Right hindlimb (tissue), 1 donor: ENCODE measurements at places on chromosomes 1 and 21.

DNA sequence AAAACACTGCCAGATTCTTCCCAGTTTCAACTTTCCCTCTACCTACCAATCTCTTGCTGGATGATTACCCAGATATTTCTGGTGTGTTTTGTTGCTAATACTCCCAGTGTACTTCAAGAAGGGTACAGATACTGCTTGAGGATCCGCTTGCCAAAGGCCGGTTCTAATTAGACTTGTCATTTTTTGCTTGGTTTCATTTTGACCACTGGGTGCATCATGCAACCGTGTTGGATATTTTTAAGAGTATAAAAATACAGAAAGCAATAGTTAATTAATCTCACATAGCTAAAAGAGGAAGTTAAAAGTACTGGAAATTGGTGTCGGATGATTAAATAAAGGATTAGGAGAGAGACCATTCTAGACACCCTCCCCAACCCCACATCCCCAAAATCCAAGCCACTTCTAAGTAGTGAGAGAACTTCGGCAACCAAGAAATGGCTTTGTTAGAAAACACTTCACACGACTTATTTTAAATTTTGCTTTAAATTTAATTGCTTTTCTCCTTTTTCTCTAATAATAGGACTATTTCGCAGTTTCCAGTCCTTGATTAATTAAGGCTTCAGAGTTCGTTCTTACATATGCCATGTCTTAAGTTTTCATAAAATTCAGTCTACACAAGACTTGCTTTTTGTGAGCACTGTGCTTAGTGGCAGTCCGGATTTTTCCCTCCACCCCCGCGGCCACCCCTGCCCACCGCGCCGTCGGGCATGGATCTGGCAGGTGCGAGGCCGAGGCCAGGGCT lies 2.5 kb upstream of the CDKN2C start:
- DNase-seq: no peak

DNA sequence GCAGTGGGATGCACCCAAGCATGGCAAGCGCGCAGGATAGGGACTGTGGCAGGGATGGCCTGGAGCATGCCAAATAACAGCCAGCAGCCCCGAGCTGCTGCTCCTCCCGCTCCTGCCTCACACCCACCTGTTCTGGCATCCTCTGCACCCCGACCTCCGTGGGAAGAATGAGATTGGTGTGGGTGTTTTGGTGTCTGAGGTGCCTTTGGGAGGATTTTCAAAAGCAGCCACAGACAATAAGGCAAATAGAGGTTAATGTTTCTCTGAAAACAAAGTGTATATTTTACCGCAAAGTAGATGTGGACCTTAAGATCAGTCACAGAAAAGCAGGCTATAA lies 35.5 kb downstream of the IGFN1 start:
- peak; percentile 11 for DNase-seq

- no peak for DNase-seq
Measured at GRCh38 chr1:44851308-44851707, 8.3 kb upstream of the PTCH2 start.

DNA sequence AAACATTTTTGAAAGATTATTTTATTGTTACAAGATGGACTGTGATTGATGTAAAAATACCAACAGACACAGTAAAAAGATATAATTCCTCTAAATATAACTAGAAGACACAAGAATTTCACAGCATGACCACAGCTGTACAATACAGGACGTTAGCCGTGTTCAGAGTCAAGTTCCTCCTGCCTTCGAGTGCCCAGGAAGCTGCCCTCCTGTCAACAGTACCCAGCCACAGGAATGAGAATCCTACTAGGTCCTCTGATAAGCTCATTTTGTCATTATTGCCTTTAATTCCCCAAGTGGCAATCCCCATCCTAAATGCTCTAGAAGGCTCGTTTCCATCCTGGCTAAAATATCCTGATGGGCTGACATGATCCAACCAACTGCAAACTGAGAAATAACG lies 16.4 kb upstream of the CAPN2 start:
- DNase-seq: no peak

GRCh38 chr1:235404190-235404589 lies 37.0 kb downstream of the TBCE start:
- no peak for DNase-seq

DNA sequence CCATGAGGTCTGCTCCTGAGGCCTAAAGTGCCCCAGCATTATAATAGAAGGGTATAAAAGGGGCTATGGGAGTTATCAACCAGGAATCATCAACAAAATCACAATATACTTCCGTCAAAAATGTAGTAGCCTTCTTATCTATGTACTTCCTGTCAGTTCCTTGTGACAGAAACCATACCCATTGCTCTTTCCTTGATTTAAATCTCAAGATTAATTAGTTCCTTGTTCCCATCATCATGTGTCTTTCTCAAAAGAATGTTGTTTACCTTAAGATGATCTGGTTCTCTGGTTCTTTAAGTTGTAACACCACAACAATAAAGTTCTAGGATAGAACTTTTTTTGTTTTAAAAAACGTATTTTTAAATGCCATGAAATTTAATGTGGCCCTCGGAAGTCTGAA lies 833.3 kb downstream of the LTN1 start:
- DNase-seq: no peak

GRCh38 chr1:223487887-223488259 lies 94.7 kb downstream of the CCDC185 start:
- DNase-seq: peak; percentile 5

DNA sequence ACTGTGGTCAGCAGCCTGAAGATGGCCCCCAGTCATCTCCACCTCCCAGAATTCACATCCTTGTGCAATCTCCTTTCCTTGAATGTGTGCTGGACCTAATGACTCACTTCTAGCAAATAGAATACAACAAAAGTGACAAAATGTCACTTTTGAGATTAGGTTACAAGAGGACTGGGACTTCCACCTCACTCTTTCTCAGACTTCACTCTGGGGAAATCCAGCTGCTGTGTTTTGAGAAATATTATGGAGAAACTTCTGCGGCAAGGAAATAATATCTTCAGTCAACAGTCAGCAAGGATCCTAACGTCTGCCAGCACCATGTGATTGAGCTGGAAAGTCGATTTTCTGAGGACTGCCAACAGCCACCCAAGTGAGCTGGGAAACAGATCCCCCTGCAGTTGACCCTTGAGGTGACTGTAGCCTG lies 70.5 kb upstream of the GADD45A start:
- no peak for DNase-seq

DNA sequence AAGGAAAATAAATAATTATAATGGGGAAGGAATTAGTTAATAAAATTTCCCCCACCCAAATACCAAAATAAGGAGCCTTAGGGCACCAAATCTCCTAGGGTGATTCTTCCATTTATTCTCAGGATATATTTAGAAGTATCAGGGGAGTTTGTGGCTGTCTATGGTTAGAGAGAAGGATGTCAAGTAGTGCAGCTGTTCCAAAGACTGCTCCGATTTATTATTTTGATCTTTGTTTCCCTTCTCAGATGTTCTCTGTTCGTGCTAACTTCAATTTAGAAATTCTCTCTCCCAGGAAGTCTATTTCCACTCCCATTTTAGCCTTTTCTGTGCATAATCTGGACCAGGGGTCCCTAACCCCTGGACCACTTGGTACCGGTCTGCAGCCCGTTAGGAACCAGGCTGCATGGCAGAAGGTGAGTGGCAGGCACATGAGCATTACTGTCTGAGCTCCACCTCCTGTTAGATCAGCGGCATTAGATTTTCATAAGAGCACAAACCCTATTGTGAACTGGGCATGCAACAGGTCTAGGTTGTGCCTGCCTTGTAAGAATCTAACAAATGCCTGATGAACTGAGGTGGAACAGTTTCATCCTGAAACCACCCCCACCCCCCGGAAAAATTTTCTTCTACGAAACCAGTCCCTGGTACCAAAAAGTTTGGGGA lies 9.3 kb upstream of the MAST2 start:
- DNase-seq: no peak

GRCh38 chr1:91765880-91766443 lies 120.0 kb downstream of the TGFBR3 start:
- no peak for DNase-seq

GRCh38 chr1:172662464-172663109 lies 3.7 kb downstream of the FASLG start:
- DNase-seq: no peak

DNA sequence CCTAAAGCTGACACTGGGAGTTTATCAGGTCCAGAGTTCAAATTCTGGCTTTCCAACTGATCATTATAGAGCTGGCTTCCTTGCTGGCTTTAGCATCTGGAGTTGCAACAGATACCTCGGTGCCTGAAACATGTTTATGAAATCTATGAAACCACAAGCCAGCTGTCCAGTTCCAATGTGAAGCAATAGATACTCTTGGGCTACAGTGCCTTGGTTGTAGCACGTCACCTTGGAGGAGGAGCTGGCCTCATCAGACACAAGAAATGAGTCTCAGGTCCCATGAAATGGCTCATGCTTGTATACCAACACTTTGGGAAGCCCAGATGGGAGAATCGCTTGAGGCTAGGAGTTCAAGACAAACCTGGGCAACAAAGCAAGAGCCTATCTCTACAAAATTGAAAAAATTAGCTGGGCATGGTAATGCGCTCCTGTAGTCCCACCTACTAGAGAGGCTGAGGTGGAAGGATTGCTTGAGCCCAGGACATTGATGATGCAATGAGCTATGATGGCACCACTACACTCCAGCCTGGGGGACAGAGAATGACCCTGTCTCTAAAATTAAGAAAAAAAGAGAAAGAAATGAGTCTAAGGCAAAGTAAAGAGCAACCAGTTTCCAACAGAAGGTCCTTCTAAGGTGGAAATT lies 132.5 kb upstream of the ZNF648 start:
- no peak for DNase-seq

GRCh38 chr1:115814685-115815398 lies 26.1 kb downstream of the NHLH2 start:
- DNase-seq: no peak

DNA sequence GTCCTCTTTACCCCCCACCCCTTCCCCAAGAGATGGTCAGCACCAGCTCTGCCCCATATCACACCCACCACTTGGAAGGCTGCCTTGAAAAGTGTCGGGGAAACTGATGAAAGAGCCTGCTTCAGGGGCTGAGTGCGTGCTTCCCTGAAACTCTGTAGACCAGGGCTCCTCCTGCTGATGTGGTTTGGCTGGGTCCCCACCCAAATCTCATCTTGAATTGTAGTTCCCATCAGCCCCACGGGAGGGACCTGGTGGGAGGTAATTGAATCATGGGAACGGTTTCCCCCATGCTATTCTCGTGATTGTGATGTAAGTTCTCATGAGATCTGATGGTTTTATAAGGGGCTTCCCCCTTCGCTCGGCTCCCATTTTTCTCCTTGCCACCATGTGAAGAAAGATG lies 36.4 kb downstream of the UBIAD1 start:
- DNase-seq: no peak

GRCh38 chr1:78038071-78038470 lies 7.7 kb upstream of the GIPC2 start:
- DNase-seq: no peak

- no peak for DNase-seq
Measured at GRCh38 chr1:202069662-202070061, 53.1 kb upstream of the GPR37L1 start.

DNA sequence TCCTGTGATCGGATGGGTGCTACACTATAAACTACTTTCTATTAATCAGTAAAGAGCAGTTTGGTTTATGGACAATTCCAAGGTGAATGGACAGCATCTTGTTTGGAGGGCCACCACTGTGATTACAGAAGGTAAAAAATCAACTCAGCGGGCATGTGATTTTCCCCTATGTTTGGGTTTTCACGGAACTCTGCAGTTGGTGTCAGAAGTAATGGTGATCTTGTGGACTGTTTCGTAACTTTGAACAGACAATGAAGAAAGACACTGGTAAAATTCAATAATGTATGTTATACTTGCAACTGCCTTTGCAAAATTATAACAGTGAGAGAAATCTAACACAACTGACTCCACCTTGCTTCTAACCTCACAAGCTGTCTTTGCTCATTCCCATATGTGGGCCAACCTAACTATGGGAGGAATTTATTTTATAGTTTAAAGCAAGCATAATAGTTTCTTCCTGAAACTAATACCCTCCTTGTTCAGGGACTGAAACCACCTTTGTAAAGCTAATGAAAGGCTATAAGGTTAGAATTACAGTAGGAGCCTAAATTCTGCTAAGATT lies 53.2 kb downstream of the TRIM33 start:
- DNase-seq: no peak

DNA sequence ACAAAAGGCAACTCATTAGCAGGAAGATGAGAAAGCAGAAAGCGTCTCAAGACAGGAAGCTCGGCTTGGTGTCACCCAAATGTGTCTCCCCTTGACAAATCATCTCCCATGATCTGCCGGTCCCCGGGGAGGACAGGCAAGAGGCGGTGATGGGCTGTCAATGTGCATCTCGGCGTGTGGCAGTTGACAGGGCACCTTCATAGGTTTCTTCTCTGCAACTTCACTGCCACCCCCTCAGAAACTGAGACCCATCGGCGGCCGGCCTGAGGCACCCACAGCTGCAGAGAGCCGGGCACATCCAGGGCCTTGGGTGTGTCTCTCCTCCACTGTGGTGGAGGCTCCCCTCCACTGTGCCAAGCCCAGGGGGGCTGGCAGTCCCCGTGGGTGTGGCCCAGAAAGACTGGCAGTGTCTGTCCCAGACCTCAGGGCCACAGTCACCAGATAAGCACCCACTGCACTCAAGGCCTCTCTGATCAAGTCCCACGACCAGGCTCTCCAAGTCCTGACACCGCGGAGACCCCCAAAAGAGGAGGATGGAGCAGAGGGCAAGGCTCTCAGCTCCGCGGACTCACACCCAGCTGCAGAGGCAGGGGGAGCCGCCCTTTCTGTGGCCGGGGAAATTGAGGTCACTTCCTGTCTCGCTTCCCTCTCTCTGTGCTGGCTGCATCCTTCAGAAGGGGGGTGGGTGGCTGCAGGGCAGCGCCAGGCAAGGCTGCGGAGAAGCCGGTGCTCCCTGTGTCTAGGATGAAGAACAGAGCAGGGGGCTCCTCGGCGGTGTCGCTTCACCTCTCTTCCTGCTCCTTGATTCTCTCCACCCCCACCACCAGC lies 39.6 kb upstream of the LBR start:
- peak; percentile 64 for DNase-seq

- DNase-seq: no peak
Measured at GRCh38 chr1:85554630-85555327, 25.8 kb upstream of the CCN1 start.

DNA sequence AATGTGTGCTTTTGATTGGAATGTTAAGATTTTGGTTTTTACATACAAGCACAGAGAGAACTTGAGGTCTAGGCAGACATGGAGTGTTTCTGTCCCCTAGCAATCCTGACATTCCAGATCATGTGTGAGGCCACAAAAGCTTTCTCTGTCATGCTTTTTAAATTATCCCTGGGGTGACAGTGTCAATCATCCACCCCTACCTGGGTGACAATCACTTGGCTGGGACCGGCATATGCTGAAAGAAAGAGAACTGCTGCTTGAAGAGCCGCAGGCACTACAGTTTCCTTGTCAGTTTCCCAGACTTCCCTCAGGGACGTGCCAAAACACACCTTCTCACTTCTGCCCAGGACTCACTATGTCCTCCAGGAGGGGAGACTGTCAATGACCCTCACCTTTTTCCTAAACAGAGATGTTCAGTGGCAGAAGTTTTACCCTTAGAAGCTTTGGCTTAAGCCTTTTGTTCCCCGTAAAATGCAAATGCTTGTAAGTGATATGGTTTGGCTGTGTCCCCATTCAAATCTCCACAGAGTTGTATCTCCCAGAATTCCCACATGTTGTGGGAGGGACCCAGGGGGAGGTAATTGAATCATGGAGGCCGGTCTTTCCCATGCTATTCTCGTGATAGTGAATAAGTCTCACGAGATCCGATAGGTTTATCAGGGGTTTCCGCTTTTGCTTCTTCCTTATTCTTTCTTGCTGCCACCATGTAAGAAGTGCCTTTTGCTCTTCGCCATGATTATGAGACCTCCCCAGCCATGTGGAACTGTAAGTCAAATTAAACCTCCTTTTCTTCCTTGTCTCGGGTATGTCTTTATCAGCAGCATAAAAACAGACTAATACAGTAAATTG lies 217.4 kb downstream of the FGGY start:
- no peak for DNase-seq

- no peak for DNase-seq
Measured at GRCh38 chr1:210731193-210731592, 402.5 kb downstream of the HHAT start.
